NCI-H1930 (cell line): ENCODE measurements at places on chromosomes 2 and 18.

DNA sequence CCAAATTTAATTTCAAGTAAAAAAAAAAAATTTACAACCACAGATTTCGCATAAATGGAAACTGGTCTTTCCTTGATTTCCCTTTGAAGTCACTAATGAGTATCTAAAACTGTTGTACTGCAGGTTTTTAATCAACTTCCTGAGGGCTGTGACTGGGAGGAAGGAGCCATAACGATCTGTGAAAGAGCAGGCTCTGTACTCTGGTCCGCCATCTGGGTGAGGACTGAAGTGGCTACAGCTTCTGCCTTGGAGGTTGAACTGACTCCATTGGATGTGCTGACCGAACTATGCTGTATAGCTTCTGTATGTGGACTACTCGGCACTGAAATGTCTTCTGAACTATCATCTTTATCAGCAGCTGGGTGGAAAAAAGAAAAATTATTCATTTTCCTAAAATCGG, 69.3 kb upstream of the CHN1 start:
- DNase-seq: no peak

GRCh38 chr18:36314098-36314497, 16.6 kb downstream of the FHOD3 start:
- DNase-seq: no peak

DNA sequence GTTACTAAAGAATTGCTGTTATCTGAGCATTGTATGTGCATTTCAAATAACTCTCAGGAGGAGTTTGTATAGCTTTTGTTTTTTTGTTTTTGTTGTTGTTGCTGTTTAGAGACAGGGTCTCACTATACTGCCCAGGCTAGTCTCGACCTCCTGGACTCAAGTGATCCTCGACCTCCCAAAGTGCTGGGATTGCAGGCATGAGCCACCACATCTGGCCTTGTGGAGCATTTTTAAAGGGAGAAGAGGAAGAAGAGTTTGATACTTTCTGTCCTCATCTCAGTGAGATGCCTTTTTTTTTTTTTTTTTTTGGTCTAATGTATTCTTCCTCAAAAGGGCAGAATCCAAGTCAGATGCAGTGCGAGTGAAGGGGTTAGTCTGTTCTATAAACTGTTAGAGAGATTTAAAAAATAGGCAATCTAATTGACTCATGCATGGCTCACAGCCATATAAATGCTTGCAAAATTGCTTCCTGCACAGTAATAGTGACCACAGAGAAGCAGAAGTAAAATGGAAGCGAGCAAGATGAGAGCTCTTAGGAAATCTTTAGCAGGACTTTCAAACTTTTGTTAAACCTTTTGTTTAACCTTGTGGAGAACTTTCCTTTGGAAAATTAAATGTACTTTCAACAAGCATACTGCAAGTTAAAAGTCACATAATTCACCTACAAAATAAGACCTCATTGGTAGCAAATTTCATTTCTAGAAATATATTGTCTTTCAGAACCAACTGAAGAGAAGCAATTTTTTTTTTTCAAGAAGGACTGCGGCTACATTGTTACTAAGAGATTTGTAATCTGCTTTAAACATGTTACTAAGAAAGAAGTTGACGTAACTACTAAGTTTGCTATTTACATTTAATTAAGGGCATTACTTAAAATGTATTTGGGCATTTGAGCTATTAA, 52.3 kb upstream of the ROCK1 start:
- DNase-seq: no peak

GRCh38 chr2:169106563-169107545, 37.5 kb downstream of the DHRS9 start:
- DNase-seq: no peak

GRCh38 chr2:74606927-74607326, 41.2 kb downstream of the M1AP start:
- no peak for DNase-seq

DNA sequence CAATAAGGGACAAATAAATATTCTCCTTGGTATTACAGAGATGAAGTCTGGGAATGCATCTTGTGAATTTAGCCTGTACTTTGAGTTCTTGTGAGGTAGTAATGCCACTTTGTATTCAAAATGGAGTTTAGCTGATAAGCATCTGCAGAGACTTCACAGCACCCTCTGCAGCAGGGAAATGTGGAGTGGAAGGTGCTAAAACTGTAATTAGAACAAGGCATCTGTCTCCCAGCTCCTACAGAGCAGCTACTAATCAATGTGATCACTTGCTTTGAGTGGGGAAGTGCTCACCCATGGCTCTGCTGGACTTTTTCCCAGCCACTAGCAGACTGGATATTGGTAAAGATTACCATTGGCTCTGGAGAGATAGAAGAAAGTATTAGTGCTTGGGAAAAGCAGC, 56.2 kb upstream of the TMEFF2 start:
- DNase-seq: no peak
